Activated T-cell treated with anti-CD3 and anti-CD28 coated beads, Interleukin-2, amount 50 U/mL, for 4 hours (primary cell): ENCODE measurements at places on chromosomes 4 and X. TPM values are rescaled to one million over a fixed set of nuclear protein-coding genes. Genes with fewer than 3 reads are reported as not detected.

Gene GABRA4
- total RNA-seq = not detected

Gene GPRASP1
- 2.1 TPM for total RNA-seq

Gene PAGE2
- not detected for total RNA-seq

Gene ARR3
- total RNA-seq = not detected

Gene FGF5
- total RNA-seq = not detected

Gene RBM46
- not detected for total RNA-seq

Gene P2RY4
- not detected for total RNA-seq

Gene SPANXD
- not detected for total RNA-seq

- no peak for DNase-seq
Measured at GRCh38 chr4:14452764-14453163, 549.5 kb upstream of the CPEB2 start.

DNA sequence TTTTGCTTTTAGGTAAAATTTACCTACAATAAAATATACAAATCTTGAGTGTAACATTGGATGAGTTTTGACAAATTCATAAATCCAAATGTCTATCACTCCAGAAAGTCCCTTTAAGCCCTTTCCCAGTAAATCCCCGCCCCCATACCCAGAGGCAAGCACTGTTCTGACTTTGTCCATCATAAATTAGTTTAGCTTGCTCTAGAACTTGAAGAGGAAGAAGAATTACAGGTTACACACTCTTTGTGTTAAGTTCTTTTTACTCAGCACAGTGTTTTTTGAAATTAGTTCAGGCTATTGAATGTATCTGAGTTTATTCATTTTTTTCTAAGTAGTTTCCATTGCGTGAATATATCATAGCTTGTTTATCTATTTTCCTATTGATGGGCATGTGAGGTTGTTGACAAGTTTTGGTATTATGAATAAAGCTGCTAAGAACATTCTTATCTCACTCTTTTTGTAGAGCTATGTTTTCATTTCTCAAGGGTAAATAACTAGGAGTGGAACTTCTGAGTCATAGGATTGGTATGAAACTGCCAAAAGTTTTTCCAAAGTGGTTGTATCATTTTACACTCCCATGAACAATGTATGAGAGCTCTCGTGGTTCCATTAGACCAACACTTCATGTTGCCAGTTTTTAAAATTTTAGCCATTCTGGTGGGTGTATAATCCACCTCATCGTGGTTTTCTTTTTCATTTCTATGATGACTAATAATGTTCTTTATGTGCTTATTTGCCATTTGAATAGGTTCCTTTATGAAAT, 22.4 kb upstream of the HPSE start:
- DNase-seq = no peak

GRCh38 chr4:83585982-83586508, 50.1 kb downstream of the GPAT3 start:
- no peak for DNase-seq

DNA sequence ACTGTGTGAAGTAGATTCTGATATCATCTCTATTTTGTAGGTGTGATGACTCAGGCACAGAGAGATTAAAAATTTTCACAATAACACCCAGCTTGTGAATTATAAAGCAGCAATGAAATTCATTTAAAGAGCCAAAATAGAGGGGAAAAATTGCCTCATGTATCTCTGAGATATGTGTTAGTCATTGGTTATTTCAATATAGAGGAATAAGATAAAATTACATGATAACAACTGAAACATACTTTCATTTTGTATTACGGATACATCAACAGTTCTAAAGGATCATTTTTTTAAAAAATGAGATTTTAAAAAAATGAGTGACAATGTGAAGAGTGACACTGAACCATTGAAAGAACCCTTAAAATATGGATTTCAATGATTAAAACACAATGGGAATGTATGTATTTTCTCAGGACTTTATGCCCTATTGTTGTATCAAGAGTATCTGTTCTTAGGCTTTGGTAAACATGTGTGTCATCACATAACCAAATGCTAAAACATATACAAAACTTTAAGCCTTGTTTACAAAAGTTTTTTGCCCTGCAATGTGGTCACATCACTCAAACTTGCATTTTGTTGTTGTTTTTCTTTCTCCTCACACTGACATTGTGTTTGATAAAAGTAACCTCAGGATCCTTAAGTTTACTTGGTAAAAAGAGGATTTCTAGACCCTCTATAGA, 221.3 kb downstream of the ANTXR2 start:
- DNase-seq = no peak

DNA sequence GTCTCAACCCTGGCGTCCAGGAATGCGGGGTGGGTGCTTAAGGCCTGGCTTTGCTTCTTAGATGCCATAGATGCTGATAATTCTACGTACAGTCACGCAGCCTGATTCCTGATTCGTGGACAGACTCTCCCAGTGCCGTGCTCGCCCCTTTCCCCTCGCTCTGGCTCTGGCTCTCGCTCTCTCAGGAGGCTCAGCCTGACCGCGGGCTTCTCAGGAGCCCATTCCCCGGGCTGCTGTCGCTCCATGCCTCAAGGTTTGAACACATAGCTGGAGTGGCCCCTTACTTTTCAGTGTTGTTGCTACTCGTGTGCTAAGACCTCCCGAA, 59.2 kb upstream of the ZC4H2 start:
- DNase-seq = no peak

DNA sequence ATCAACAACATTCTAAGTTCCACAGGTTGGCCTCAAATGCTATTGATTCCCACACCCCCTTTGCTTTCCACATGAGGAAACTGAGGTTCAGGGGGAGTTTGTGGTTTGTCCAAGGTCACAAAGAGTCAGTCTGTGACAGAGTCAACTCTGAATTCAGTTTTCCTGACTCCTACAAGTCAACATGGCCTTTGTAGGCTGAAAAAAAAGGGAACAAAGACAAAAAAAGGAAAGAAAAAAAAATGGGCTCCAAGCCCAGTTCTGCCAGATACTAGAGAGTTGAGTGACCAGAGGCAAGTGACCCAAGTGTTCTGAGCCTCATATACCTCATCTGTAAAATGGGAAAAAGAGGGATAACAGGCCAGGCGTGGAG, 16.5 kb upstream of the PIM2 start:
- DNase-seq = no peak

DNA sequence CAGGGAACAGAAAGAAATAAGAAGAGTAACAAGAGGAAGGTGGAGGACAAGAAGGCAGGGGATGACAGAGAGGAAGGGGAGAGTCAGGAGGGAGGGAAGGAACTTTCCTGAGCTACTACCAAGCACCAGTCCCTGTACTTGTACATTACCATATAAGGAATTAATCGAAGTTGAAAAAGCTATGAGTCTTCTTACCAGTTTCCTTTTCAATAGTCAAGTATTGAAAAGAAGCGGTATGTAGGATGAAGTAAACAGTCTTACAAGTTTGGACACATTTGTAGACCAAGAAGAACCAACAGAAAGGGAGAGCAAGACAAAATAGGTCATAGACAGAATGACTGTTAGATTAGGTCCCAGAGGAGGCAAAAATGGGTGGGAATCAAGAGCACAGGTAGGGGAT, 629.7 kb upstream of the DIPK2B start:
- DNase-seq = no peak

- DNase-seq = no peak
Measured at GRCh38 chrX:139194571-139195280, 335.8 kb upstream of the F9 start.

DNA sequence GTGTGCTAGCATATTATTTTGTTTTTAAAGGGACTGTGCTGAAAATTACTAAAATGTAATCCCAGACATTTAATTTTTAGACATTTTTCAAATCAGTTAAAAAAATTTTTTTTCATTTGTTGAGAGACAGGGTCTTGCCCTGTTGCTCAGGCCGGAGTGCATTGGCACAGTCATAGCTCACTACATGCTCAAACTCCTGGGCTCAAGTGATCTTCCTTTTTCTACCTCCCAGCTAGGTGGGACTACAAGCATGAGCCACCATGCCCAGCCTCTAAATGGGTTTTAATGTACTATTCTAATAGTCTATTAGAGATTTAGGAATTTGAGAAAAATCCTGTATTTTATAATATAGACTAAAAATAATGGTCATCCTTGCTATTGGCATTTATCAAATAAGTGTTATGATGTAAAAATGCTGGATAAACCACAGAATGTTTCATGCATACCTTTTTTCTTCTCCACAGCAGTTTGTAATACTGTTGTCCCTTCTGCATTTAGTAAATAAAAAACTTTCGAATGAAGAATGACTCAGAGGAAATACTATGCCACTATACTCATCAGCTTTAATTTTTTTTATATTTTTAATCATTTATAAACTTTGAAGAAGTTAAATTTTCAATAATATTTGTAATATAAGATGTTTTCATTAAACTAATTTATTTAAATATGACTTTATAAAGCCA, 29.9 kb downstream of the CPEB2 start:
- no peak for DNase-seq

DNA sequence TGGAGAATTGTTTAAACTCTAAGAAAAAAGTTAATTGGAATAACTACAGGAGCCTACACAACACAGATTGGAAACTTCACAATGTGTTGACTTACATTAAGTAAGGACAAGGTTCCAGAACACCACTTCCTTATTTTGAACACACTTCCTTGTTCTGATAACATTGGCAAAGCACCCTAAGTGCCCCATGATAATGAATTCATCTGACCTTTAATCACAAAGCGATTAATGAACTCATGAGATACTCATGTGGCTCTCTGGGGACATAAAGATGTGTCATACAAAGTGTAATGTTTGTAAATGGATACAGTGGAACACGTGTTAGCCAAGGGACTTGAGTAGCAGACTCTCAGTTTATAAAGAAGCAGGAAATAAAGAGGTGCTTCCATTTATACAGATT, 69.0 kb upstream of the ATOH1 start:
- no peak for DNase-seq

DNA sequence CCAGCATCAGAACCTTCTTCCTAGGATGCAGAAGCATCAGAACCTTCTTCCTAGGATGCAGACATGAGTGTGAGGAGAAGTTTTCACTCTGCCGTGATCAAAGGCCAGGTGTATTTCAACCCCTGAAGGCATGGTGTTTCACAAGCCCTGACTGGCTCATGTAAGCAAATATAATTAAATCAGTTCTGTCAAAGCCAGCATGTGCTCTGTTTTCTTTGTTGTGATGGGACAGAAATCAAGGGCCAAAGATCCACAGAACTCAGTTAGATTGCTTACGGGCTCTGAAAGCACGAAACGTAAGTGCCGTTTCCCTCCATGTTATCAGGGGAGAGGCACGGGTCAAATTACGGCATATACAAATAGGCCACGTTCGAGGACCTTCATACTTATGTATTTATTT, 32.0 kb upstream of the CLDN24 start:
- DNase-seq = no peak

- no peak for DNase-seq
Measured at GRCh38 chr4:20870436-20870835, 170.2 kb downstream of the PACRGL start.

- DNase-seq = no peak
Measured at GRCh38 chr4:31917334-31917733, 1197.2 kb downstream of the PCDH7 start.

GRCh38 chr4:88215351-88215750, 56.9 kb upstream of the ABCG2 start:
- DNase-seq = no peak

DNA sequence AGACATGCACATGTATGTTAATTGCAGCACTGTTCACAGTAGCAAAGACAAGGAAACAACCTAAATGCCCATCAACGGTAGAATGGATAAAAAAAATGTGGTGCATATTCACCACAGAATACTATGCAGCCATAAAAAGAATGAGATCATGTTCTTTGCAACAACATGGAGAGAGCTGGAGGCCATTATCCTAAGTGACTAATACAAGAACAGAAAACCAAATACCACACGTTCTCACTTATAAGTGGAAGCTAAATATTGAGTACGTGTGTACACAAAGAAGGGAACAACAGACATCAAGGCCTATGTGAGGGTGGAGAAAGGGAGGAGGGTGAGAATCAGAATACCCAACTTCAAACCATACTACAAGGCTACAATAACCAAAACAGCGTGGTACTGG, 17.4 kb upstream of the LNX1 start:
- DNase-seq = no peak

GRCh38 chr4:122542411-122543236, 78.2 kb downstream of the IL21 start:
- DNase-seq = no peak
